Stimulated activated CD8-positive, alpha-beta memory T cell treated with anti-CD3 and anti-CD28 coated beads, Interleukin-7, amount 100 ng/mL, for 1 hour (primary cell): ENCODE measurements at places on chromosomes 4 and X.

DNA sequence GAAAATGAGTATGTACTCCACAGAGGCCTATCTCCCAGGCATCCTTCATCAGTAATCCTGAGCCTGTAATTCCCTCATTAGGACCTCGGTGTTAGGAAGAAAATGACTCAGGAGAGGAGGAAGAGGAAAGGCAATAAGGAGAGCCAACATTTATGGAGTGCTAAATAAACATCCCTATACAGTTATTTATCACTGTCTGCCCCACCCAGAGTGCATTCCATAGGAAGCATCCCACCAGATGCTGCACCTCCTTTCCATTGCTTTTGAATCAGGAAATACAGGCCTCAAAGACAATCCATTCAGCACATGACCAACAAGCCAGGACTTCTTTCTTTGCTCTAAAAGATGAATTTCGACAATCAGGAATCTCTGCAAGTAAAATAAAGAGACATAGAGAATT lies 47.6 kb downstream of the USP38 start:
- no peak for DNase-seq

GRCh38 chr4:76995776-76996175 lies 46.2 kb downstream of the SEPTIN11 start:
- no peak for DNase-seq

DNA sequence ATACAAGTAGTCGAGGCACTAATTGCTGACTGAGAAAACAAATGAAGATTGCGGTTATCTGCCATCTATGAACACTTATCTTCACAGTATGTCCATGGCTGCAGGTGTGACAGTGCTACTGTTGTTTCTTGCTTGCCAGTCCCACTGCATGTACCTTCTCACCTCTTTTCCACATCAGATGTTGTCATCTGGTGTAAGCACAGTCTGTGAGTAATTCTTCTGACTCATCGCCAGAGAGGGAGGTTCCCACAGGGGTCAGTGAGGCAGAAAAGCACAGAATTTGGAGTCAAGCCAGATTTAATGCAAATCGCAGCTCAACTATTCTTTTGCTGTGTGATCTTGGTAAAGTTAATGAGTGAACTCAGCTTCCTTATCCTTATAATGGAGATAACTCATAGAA lies 144.4 kb downstream of the GLRA2 start:
- no peak for DNase-seq

DNA sequence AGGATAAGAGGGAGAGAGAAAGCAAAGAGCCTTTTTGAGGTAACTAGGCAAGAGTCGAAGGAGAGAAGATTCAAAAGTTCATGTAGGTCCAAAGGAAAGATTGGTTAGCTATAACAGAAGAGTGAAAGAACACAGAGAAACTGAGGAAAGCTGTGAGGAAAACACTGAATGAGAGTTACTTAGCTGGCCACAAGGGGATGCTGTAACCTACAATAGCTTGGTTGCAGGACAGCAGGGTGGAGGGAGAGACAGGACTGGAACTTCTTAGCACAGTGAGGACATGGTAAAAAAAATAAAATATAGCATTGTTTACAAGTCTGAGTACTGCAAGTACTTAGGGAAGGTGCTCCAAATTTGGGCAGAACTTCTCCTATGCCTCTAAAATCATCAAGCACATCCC lies 48.3 kb downstream of the RAI2 start:
- no peak for DNase-seq

- no peak for DNase-seq
Measured at GRCh38 chr4:8461086-8461485, 20.5 kb downstream of the TRMT44 start.

DNA sequence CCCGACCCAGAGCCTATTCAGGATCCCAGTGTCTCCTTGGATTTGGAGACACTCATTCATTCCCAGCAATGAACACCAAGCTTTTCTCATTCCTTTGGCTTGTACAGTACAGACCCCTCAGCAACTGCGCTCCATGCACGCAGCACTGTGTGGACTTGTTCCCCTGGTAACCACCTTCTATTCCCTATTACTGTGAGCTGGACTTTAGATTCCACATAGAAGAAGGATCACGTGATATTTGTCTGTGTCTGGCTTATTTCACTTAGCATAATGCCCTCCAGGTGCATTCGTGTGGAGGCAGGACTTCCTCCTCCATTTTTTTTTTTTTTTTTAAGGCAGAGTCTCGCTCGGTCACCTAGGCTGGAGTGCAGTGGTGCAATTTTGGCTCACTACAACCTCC lies 106.4 kb downstream of the PHKA2 start:
- DNase-seq, result no peak

GRCh38 chr4:188161167-188161566 lies 21.9 kb downstream of the TRIML1 start:
- DNase-seq, result no peak

GRCh38 chr4:157115613-157116335 lies 39.8 kb downstream of the GLRB start:
- no peak for DNase-seq

DNA sequence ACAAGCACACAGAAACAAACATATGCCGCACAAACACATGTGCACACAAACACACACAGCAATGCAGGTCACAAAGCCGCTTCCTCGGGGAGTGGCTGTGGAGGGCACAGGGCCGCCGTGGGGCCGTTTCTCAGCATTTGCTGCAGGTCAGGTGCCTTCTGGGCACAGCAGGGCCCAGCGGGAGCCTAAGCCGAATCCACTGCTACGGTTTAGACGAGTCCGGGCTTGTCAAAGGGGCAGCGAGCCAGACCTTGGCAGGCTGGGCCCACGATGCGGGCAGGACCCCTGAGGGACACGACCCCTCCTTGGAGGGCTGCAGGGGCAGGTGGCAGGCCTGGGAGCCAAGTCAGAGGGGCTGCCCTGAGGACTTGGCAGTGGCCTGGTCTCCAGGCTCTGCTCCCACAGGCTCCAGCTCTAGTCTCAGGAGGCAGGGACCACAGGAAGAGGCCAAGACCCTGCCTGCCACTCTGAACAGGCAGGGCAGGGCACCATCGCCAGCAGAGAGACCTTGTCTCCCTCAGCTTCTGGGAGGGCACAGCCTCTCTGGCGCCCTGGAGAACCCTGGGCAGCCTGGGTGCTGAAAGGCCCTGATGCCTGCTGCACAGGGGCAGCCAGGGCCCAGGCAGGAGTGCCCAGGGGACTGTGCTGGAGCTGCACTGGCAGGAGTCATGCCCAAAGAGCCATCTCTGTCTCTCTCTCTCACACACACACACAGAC lies 5.5 kb upstream of the ATP2B3 start:
- no peak for DNase-seq

DNA sequence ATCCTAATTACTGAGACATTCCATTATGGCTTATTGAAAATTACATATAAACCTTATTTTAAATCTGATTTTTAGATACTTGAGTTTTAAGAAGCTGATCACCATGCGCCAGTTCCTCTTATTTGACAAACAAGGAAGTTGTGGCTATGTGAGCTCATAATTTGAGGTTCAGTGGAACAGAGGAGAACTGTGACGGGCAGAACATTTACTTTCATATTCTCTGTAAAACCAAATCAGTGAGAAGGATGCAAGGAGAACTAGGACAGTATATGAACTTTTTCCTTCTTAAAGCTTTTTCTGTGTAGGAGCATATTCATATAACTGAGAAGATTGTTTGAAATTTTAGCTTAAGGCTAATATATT lies 25.3 kb downstream of the STIM2 start:
- DNase-seq, result no peak

DNA sequence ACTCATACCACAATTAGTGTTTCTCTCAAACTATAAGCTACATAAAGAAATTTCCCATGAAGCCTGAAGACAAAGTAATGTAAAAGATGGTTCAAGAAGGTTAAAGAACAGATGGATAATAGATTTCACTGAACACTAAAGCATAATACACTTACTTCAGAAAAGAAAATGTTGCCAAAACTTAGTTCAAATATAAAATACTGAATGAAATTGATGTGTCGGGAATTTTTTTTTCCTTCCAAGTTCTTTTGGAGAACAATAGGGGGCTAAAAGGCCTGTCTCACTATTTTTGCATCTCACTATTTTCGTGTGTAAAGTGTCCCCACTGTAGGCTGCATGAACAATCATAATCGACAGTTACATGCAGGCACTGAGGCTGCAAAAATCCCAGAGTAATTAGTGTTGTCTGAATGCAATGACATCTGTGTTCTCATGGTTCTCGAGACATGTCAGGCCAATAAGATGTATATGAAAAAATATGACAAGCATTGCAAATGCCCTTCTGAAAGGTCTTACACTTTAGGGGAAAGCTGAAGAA lies 11.9 kb upstream of the MAB21L2 start:
- no peak for DNase-seq

DNA sequence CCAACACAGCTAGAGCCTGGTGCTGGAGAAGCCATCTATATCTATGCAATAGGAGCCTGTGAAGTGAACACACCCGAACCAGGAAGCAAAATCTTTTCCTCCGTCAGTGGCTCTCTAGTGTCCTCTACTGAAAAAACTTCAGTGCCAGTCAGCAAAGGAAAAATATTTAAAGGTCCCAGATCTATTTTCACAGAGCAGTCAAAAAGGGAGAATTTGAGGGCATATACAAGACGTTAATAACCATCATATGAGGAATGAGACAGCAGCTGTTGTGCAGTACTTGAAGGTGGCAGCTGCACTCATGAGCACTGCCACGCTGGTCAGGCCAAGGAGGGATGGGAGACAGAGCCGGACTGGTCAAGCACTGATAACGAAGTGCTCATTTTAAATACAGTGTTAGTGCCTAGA lies 14.4 kb downstream of the MCUB start:
- no peak for DNase-seq
